Motor neuron (in vitro differentiated cells): ENCODE measurements at places on chromosomes 1 and 21. TPM values are rescaled to one million over a fixed set of nuclear protein-coding genes. Genes with fewer than 3 reads are reported as not detected.

DNA sequence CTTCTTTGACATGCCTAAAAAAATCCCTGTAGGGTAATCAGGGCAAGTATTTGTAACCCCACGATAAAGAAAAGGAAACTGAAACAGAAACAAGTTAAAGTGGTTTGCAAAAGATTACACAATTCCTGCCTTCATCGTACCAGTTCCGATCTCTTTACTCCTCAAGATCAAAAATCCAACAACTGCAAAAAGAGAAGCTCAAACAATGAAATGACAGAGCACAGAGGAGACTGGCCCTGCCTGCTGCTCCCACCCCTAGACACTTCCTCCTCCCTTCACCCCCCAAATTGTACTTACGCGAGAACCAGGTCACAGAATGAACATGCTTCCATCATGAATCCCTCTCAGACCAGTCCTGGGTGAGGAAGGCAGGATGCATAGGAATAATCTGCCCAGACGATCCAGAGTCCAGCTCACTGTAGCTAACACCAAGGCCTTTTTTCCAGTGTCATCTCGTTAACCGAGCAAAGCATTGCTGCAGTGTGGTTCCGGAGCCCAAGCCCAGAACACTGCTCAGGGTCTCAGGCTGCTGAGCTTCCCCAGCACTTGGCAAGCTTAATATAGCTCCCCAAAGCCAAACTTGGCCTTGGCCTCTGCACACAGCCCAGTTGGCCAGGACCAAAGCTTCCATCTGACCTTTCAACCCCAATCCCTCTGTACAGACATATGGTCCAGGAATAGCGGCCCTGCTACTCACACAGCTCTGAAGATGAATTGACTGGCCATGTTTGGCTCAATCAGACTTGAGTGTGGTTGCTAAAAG lies 20.3 kb downstream of the RXRG start:
- ATAC-seq = no peak

DNA sequence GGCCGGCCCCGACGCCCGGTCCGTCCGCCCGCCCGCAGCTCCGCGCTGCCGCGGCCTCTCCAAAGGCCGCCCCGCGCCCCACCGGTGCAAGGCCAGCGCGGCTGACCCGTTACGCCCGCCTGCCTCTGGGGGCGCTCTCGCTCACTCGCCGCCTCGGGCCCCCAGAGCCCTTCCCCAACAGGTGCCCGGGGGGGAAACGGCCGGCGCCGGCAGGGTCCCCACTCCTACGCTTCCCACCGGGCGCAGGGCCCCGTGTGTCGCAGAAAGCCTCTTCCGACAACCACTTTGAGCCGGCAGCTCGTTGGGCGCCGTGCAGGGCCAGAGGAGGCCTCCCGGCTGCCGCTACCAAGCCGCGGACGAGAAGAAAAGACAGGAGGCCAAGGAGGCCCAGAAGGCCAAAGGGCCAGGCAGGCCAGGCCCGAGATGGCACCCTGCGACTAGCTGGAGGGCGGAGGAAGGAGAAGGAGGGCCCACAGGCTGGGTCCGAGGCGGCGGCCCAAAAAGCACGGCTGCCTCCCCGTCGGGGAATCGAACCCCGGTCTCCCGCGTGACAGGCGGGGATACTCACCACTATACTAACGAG lies 64.9 kb upstream of the FCGR2A start:
- ATAC-seq = peak; percentile 81

NTRK1 gene
- total RNA-seq = 0.47 and 1.1 TPM in 2 replicates

DNA sequence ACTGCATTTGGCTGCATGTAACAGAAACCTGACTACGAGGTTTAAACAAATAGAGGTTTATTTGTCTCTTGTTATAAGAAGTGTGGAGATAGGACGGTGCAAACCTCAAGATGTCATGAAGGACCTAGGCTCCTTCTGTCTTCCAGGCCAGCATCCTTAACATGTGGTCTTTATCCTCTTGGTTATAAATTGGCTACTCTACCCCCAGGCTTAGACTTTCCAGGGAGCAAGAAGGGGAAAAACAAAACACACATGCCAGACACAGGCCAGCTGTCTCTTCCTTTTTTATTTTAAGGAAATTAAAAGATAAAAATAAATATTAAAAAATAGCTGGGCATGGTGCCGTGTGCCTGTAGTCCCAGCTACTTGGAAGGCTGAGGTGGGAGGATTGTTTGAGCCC lies 51.3 kb upstream of the PRELP start:
- ATAC-seq = no peak

MYBPHL gene
- total RNA-seq = not detected in 2 replicates

DNA sequence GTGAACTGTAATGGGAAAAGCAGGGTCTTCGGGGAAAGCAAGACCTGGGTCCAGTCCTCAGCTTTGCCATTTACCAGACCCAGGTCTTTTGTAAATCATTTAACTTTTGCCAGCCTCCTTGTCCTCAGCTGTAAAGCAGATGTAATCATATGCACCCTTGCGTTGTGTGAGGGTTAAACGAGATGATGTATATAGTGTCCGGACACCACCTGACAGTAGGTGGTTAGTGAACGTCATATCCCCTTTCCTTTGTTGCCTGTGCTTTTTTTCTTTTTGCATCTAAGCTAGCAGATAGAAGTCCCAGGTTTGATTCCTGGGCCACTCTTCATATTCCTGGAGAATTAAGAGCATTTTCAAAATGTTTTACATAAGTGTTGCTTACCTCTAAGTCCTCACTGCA lies 28.5 kb downstream of the IL12RB2 start:
- ATAC-seq = no peak

- ATAC-seq = no peak
These were observed 51.5 kb upstream of the CNIH3 start for GRCh38 chr1:224564454-224565084.

DNA sequence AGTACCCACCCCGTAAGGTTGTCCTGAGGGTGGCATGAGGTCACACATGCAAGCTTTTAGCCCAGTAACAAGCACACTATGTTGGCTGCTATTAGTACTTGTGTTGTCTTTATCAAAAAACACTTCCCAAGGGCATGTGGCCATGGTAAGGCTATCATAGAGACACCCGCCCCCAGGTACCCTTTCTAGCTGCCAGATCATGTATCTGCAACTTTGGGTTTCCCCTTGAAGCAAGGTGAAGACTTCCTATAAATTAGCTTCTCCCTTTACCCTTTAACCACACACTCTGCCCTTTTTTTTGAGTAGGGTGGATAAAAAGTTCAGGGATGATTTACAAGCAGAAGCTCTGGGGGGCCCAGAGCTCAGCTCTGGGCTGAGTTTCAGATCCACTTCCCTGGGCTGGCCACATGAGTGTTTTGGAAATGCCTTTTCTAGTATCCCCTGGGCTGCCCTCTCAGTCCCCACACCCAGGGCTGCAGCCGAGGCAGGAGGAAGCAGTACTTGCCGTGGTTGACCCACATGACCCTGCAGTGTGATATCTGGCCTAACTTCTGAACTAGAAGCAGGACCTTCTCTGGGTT lies 2.0 kb downstream of the ZDHHC18 start:
- no peak for ATAC-seq

DNA sequence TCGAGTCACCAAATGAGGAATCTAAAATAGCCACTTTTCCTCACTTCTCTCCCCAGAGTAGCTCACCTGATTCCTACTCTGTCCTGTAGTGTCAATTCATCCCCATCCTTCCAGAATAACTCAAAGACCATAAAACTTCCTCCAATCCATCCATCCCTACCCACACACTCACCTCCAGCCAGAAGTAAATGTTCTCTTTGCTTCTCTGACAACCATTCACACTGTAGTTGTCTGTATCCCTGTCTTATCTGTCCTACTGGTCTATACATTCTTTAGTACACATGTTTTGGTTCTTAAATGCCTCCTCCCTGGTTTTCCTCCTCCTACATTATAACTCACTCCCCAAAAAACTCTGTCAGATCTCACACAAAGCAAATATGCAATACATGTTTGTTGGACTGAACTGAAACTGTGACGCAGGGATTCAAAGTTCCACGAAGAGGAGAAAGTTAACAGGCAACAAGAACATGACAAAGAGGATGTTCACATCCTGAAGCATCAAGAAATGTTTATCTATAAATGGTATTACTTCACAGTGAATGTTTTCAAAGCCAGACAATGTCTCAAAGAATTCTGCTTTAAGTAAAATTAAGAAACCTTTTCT lies 11.0 kb downstream of the TP53BP2 start:
- peak; percentile 27 for ATAC-seq

DNA sequence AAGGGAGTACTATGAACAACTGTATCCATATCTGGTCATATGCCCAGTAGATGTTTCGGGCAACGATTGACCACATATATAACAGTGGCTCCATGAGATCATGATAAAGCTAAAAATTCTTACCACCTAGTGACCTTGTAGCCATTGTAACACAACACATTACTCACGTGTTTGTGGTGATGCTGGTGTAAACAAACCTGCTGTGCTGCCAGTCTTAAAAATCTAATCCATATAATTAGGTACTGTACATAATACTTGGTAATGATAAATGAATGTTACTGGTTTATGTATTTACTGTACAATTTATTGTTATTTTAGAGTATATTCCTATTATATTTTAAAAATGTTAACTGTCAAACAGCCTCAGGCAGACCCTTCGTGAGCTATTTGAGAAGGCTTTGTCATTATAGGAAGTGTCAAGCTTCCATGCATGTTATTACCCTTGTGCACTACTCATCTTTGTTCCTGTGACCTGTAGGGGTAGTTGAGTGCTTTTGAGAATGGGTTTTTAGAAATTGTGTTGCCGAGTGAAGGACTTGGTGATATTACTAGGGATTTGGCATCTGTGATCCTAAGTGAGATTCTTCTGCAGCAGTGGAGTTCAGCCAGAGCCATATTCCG lies 23.6 kb downstream of the DIP2A start:
- ATAC-seq = no peak

PLPPR5 gene
- total RNA-seq = 11.2 and 11.3 TPM in 2 replicates

CD53 gene
- 0.63 and 0.76 TPM in 2 replicates for total RNA-seq

DNA sequence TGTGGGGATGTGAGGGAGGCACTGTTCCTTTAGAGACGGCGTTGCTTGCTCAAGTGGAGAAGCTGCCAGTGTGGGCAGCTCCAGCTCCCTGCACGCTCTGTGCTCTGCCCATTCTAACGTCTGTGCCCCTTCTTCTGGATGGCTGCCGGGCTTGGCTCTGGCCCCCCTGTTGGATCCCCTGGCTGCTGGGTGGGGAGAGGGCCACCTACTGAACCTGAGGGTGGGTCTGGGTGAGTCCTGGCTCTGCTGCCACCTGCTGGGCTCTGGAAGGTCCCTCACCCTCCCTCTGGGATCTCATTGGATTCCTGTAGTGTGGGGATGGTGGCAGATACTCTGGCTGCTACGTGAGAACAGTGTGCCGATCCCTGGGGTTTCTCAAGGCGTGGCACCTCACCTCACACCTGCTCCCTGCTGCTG lies 5.0 kb downstream of the PFKL start:
- ATAC-seq = peak; percentile 65

GRCh38 chr1:76086597-76086996 lies 12.1 kb downstream of the ST6GALNAC3 start:
- ATAC-seq = no peak

DNA sequence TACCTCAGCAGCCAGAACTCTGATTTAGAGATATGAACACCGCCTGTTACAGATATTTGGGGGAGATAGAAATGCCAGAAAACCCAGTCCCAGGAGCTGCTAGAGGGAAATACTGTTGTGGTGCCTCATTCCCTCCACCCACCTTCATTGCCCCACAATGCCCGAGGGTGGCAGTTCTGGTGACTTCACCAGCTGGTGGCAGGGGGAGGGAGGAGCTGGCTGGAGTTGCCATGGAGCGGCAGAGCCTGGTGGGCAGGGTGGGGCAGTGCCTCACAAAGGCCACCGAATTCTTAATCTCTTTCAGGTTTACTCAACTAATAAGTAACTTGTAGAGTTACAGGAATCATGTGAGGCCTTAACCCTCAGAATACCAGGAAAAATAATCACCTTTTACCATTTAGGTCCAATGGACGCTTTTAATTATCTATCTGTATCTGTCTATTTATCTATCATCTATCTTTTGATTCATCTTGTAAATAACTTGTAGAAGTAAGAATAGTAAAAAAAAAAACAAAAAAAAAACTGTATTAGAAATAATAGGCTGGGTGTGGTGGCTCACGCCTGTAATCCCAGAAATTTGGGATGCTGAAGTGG lies 11.7 kb upstream of the S100A11 start:
- ATAC-seq = peak; percentile 52

DNA sequence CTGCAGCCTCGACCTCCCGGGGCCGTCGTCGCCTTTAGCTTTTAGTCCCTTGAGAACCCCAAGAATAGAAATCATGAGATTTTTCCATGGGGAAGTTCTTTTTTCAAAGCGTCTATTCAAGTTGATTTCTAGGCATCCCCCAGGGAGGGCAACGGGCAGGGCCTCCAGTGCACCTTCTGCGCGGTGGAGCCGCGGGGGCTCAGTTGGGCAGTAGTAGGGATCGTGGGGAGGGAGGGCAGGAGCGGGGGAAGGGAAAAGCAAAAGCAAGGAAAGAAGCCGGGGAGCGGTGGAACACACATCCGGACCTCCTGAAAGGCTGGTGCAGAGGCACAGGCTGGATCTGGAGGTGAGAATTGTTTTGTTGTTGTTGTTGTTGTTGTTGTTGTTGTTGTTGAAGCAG lies 103.4 kb downstream of the PPIAL4G start:
- no peak for ATAC-seq

GRCh38 chr1:21623410-21623961 lies 45.7 kb downstream of the RAP1GAP start:
- no peak for ATAC-seq

DNA sequence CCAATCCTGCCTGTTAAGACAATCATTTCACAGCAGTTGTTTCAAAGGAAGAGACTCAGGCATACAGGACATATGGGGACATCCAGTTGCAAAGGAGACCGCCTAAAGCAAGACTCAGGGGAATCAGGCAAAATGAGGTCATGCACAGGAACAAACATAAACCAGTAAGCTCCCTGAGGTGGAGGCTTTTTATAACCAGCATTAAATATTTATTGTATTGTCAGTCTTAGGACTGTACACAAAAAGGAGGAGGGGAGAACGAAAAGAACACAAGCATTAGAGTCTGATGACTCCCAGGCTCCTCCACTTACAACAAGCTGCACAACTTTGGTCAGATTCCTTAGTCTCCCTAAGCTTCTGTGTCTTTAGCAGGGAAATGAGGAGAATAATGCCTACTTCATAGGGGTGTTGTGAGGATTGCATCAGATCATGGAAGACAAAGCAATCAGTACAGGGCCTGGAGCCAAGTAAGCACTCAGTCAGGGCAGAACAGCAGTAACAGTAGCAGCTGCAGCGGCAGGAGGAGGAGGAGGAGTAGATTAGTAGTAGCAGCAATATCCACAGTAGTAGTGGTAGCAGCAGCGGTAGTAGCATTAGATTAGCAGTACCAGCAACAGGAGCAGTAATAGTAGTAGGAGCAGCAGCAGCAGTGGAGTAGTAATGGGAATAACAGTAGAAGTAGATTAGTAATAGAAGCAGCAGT lies 54.2 kb upstream of the SPATA6 start:
- ATAC-seq = peak; percentile 83

DNA sequence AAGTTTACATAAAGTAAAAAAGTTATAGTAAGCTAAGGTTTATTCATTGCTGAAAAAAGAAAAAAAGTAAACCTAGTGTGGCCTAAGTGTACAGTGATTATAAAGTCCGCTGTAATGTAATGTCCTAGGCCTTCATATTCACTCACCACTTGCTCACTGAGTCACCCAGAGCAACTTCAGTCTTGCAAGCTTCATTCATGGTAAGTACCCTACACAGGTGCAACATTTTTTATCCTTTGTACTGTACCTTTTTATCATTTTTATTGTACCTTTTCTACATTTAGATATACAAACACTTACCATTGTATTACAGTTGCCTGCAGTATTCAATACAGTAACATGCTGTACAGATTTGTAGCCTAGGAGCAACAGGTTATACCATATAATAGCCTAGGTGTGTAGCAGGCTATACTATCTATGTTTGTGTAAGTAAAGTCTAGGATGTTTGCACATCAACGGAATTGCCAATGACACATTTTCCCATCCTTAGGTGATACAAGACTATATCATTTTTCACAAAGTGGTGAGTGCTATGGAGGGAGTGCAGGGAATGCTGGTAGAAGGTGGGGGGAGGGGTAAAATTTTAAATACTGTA lies 58.0 kb upstream of the DMRTA2 start:
- no peak for ATAC-seq
